ENCODE measurements at places on chromosomes 6 and 20. TPM values are rescaled to one million over a fixed set of nuclear protein-coding genes. Genes with fewer than 3 reads are reported as not detected.
A peak's percentile ranks its signal among the peaks of the same experiment; 100 is the strongest.

DNA sequence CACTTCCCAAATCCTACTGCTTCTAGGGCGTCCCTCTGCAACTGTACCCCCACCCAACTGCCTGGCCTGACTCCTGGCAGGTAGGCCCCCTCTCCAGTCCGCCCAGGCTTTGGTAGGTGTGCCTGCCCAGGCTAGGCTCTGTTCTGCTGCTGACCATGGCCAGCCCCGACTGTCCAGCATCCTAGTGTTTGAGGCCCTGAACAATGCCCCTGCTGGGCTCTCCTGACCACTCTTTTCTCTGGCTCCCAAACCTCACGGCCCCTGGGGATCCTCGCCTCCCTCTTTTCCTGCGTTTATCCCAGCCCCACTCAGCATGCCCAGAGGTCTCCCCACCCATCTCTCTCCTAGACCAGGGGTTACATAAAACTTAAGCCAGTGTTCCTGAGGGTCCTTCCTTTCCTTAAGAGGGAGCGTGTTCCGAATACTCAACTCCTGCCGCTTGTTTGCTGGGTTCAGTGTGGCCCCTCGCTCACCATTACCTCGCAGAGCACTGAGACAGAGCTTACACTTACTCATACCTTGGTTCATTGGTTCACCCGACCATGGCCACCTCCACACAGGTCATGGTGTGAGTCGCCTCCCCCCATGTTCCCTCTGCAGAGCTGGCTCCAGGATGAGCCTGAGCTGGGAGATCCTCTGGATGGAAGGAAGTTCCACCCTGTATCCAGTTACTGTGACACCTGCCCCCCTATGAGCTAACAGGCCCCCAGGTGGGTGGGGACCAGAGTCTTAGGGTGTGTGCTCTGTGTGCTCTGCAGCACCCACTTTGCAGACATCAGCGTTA, 21.0 kb upstream of the MYT1 start:
- H3K36me3 ChIP-seq, result no peaks in the 10 kb centered on the region
- no peak for DNase-seq
- H3K27ac ChIP-seq, result no peak overlapping the region

GRCh38 chr6:117371492-117371891, 54.2 kb downstream of the ROS1 start:
- H3K4me1 ChIP-seq, result peaks cover 10% of the 10 kb centered on the region
- H3K36me3 ChIP-seq, result no peaks in the 10 kb centered on the region
- no peak for DNase-seq
- H3K27ac ChIP-seq, result no peak overlapping the region
- no peak overlapping the region for H3K4me3 ChIP-seq

DNA sequence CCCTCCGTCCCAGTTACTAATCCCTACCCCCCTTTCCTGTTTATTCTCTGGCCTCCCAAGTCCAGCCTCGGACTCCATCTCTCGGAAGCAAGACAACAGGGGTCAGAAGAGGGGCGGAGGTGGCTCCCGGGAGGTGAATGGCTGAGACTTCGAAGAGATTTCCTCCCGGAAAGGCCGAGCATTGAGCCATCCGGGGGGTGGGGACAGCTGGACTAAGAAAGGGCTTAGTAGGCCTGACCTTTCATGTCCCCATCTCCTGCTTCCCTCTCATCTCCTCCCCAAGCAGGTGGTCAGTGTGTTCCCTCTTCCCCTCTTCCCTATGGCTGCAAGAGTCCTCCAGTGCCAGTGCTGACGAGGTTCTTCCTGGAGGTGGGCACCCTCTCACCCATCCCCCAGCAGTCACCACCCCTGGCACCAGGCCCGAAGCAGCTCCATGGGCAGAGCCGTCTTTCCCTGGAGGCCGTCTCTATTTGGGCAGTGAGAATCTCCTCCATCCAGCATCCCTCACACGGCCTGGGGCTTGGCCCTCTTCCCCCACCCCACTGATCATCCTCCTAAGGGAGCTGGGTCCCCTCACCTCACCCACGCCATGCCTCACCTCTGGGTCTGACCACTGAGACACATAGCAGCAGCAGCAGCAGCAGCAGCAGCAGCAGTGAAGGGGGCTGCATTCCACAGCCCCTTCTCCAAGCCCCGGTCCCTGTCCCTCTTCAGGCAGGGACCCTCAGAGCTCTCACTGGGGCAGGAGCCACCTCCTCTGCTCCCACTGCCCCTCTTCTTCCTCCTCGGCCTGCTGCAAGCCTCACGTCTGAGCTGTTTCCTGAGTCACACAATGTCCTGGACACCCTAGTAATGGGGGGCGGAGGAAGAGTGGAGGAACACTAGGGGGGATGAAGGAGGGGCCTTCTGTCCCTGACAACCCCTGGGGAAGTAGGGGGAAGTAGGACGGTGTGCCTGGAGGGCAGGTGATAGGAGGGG, at the start of gene NOTCH4:
TSS of gene NOTCH4 (minus strand) at position 810 of the 978 bp plus-strand sequence. CDS start at position 671, 139 bp downstream.
- no peak within 1 kb of the TSS for H3K4me3 ChIP-seq
- no peak for DNase-seq
- no peaks in the 10 kb centered on the region for H3K4me1 ChIP-seq
- peaks cover 54% of the 10 kb centered on the region for H3K27me3 ChIP-seq

- H3K27ac ChIP-seq, result no peak overlapping the region
- no peak for DNase-seq
- H3K27me3 ChIP-seq, result no peaks in the 10 kb centered on the region
These were observed 57.1 kb downstream of the MAP3K4 start for GRCh38 chr6:161048641-161049040.

- peak; percentile 78 for DNase-seq
- peaks cover 5% of the 10 kb centered on the region for H3K36me3 ChIP-seq
- H3K4me3 ChIP-seq, result no peak overlapping the region
- H3K27me3 ChIP-seq, result peaks cover 90% of the 10 kb centered on the region
- no peak overlapping the region for H3K27ac ChIP-seq
- no peaks in the 10 kb centered on the region for H3K4me1 ChIP-seq
These were observed 16.5 kb downstream of the COL20A1 start for GRCh38 chr20:63309261-63310071.

GRCh38 chr6:139291813-139292619, at the start of gene TXLNB:
TXLNB (minus strand) TSS chr6:139291998; CDS start chr6:139288899, 3,099 bp downstream.
- H3K36me3 ChIP-seq, result no peaks in the 10 kb centered on the region
- no peak within 1 kb of the TSS for H3K4me3 ChIP-seq
- no peak for DNase-seq
- no peaks in the 10 kb centered on the region for H3K27me3 ChIP-seq

DNA sequence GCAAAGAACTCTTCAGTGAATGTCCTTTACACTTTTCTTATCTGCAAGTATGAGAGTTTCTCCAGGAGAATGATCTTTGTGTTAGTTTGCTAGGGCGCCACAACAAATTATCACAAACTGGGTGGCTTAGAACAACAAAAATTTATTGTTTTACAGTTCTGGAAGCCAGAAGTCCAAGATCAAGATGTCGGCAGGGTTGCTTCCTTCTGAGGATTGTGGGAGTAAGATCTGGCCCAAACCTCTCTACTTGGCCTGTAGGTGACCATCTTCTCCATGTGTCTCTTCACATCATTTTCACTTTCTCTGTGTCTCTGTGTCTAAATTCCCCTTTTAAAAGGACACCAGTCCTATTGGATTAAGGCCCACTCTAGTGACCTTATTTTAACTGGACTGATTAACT, 103.0 kb downstream of the ADTRP start:
- no peaks in the 10 kb centered on the region for H3K36me3 ChIP-seq
- no peak overlapping the region for H3K27ac ChIP-seq
- H3K27me3 ChIP-seq, result no peaks in the 10 kb centered on the region
- H3K4me1 ChIP-seq, result no peaks in the 10 kb centered on the region
- H3K4me3 ChIP-seq, result no peak overlapping the region
- no peak for DNase-seq

- peaks cover 43% of the 10 kb centered on the region for H3K4me1 ChIP-seq
- no peaks in the 10 kb centered on the region for H3K27me3 ChIP-seq
- DNase-seq, result peak; percentile 25
- H3K4me3 ChIP-seq, result peak overlapping the region; percentile 86
These were observed 537 bp downstream of the TCP1 start for GRCh38 chr6:159788753-159789376.

GRCh38 chr20:23622839-23623343, 14.9 kb downstream of the CST3 start:
- H3K36me3 ChIP-seq, result no peaks in the 10 kb centered on the region
- H3K4me1 ChIP-seq, result peaks cover 10% of the 10 kb centered on the region
- peak overlapping the region; percentile 53 for H3K4me3 ChIP-seq
- no peaks in the 10 kb centered on the region for H3K27me3 ChIP-seq

DNA sequence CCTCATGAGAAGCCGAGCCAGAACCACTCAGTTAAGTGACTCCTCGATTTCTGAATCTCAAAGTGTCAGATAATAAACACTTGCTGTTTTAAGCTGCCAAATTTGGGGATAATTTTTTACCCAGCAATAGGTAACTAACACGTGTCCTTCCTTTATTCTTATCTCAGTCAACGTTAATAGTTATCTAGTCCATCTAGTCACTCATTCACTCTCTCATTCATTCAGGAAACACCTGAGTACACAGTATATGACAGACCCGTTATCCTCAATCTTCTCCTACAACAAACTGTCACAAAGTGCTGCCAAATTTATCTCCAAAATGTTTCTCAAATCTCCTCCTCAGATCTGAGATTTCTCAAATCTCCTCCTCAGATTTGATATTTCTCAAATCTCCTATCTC, 13.1 kb downstream of the FAM184A start:
- no peak overlapping the region for H3K4me3 ChIP-seq
- H3K4me1 ChIP-seq, result no peaks in the 10 kb centered on the region
- H3K36me3 ChIP-seq, result no peaks in the 10 kb centered on the region
- no peaks in the 10 kb centered on the region for H3K27me3 ChIP-seq
- no peak for DNase-seq
- H3K27ac ChIP-seq, result no peak overlapping the region

DNA sequence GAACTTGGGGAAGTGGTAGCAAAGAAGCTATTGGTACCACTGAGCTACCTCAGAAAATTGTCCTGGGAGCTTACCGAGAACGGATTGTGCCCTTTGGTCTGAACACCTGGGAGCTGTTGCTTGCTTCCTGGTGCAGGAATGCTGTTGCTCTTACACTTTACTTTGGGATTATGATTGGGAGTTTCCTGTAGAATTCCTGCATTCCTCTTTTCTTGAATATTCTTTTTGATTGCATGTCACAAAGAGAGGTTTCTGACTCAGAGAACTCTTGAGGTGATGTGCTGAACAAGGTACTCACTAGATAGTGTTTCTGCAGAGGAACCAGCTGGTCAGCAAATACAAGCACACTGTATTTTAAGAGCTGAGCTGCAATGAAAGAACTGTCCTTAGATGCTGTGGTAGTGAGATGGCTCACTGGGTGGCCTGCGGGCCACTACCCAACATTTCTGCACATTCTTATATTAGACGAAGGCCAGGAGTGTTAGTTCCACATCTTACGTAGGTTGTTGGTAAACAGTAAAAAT, 35.0 kb downstream of the LRRC1 start:
- no peaks in the 10 kb centered on the region for H3K36me3 ChIP-seq
- no peak for DNase-seq
- H3K27me3 ChIP-seq, result no peaks in the 10 kb centered on the region
- H3K27ac ChIP-seq, result peak overlapping the region; percentile 7
- H3K4me3 ChIP-seq, result peak overlapping the region; percentile 4

DNA sequence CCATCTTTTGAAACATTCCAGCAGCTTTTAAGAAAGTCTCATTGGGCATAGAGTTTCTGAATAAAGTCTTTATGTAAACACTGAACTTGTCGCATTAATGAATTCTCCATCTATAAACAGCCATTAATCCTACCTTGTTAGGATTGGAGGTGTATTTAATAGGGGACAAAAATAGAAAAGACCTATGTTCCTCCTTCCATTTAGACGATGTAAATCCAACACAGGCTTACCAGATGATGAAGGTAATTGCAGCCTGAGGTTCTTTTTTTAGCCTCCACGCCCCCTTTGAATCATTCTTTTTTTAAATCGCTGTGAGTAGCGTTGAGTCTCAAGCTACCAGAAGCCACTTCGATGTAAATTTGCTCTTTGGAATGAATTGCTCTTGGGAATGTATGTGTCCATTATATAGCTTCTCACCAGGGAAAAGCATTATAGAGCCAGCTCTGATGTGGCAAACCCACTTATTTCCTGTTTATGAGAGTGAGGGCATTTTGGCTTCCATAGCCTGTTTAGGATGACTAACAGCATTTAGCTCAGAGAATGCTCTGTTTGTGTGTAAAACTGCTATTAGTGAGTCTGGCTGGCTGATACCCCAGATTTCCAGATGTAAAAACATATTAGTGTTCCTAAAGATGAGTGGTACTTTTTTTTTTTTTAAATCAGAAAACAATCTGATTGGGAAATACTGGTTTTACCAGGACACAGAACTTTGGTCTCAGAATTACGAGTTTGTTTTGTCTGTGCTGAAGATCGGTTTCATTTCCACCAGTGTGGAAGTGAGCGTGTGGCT, 74.9 kb upstream of the CLDN20 start:
- H3K4me1 ChIP-seq, result peaks cover 12% of the 10 kb centered on the region
- no peak overlapping the region for H3K27ac ChIP-seq
- no peaks in the 10 kb centered on the region for H3K36me3 ChIP-seq
- no peaks in the 10 kb centered on the region for H3K27me3 ChIP-seq
- no peak for DNase-seq

DNA sequence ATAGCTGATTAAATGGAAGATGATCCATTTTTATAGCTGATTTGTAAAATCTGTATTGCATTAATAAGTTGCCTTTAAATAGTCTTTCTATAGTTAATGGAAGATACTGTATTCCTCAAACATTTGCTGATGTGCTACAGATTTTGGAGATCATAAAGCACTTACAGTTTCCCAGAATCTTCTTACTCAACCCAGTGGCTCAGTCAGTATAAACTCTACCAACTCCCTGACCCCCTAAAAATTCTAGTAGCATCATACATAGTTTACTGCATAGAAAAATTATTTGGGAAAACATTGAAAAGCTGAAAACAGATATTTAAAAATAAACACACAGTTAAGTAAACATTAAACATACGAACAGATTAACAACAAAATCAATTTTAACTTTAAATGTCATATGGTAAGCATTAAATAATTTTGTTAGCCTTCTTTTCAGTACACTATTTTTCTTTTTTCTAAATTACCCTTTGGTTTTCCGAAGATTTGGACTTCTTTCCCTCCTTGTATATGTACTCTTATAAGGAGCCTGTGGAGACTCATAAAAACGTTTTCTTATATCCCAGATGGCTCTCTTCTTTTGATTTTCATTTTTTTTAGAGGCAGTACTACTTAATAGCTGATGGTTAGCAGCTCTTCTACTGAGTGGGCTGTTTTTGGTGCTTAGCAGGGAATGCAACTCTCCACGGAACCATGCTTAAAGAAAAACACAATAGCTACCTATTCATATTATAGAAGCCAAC, 62.7 kb upstream of the BMP5 start:
- DNase-seq, result no peak
- no peak overlapping the region for H3K4me3 ChIP-seq
- no peaks in the 10 kb centered on the region for H3K36me3 ChIP-seq
- no peaks in the 10 kb centered on the region for H3K4me1 ChIP-seq

DNA sequence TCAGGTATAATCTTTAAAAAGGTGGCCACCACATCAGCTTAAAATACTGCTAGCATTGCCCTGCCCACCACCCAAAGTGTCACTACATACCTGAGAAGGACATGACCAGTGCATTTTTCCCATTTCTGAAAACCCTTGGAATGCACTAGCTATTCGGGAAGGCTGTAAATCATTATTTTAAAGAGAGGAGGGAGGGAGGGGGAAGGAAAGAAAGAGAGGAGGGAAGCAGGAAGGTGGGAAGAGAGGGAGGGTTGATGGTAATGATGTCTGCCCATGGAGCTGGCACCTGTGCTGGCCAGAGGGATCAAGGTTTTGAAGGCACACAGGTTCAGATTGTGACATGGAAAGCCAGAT, 32.4 kb downstream of the VAPB start:
- H3K27ac ChIP-seq, result no peak overlapping the region
- peaks cover 16% of the 10 kb centered on the region for H3K4me1 ChIP-seq
- peaks cover 20% of the 10 kb centered on the region for H3K36me3 ChIP-seq
- no peak for DNase-seq

C20orf144 gene
- total RNA-seq, result 0.45 TPM

UST gene
- 2.4 TPM for total RNA-seq

DNAH8 gene
- total RNA-seq, result 0.05 TPM

GZF1 gene
- 4.5 TPM for total RNA-seq

MCCD1 gene
- total RNA-seq, result not detected

B3GALT4 gene
- total RNA-seq, result 21.6 TPM

GSTA3 gene
- total RNA-seq, result not detected

Measured in Calu3 (cell line).